ENCODE measurements at places on chromosomes 1 and 21. TPM values are rescaled to one million over a fixed set of nuclear protein-coding genes. Genes with fewer than 3 reads are reported as not detected.

PDC gene
- not detected for total RNA-seq

MAGOH gene
- total RNA-seq, result 76.4 TPM

KTI12 gene
- total RNA-seq, result 26.7 TPM

BEND5 gene
- not detected for total RNA-seq

PUSL1 gene
- 14.9 TPM for total RNA-seq

FMO2 gene
- not detected for total RNA-seq

TMPRSS3 gene
- total RNA-seq, result not detected

FCGR1A gene
- total RNA-seq, result not detected

KDF1 gene
- total RNA-seq, result 0.14 TPM

NLRP3 gene
- not detected for total RNA-seq

HES3 gene
- not detected for total RNA-seq

SSX2IP gene
- total RNA-seq, result 21.4 TPM

DNA sequence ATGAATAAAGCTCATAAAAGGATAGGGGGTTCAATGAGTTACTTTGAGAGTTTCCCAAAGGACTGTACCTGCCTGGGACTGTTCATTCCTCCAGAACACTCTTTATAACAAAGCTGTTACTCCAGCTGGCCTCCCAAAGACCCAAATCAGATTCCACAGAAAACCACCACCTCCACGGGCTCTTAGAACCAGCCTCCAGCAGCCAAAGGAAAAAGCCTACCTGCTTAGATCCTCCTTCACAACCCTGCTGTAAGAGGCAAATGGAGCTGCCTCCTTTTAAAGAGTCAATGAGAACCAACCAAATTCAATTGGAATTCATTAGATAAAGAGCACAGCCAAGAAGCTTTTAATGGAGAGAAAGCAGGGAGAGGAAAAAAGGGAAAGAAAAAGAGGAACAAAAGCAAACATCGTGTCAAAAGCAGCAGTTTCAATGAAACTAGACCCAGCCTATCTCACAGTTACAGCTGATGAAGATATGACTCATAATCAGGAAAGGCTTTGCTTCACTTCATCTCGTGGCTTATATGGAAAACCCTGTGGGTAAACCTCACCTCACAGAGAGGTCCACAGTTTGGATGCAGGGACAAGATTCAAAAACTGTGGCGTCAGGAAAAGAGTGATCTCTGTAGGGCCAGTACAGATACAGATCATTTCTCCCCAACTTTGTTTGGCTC, 27.8 kb upstream of the FMO4 start:
- DNase-seq, result no peak

DNA sequence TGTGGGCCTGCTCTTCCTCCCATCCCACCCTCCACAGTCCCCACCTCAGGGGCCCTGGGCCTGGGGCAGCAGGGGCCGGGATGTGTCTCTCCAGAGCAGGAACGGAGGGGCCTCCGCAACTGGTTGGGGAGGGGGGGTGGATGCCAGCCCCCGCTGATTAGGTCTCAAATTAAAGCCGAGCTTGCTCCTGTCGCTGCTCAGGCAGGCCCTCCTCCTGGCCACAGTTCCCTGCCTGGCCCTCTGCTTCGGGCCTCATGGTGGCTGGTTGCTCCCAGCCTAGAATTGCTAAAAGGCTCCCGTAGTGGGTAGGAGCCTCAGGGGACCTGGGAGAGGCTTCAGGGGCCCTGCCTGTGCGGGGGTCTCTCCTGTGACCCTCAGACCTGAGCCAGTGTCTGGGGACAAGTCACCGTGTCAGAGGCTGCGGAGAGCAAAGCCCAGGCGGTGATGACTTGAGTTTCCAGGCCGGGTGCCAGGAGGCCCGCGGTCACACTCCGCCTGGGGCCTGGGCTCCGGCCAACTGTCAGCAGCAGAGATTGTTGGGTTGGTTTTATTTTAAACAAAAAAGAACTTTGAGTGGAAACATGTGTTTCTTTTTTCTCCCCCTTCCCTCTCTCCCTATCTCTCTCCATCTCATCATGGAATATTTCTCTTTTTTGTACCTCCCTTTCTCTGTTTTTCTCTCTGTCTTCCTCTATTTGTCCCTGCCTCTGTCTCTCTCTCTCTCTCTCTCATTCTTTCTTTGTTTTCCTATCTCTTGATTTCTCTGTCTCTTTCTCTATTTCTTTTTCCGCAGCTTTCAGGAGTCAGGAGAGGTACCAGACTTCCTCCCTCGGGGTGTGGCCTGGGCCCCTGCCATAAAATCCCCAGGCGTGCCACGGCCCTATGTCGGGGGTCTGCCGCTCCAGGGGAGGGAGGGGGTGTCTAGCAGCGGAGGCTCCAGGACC, 20.0 kb upstream of the EPHA2 start:
- no peak for DNase-seq

GRCh38 chr1:112444269-112444668, 48.3 kb downstream of the CTTNBP2NL start:
- no peak for DNase-seq

DNA sequence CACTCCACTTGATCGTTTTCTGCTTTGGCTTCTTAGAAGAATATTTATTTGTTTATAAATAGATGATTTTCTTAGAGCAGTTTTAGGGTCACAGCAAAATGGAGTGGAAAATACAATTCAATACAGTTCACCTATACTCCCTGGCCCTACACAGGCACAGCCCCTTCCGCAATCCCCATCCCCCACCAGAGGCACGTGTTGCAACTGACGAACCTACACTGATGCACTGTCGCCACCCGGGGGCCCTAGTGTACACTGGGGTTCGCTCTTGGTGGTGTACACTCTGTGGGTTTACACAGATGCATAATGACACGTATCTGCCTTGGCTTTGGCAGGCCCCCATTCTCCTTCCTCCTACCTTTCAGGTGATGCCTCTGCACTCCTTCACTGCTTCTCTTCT, 8.0 kb downstream of the ECHDC2 start:
- peak; percentile 73 for DNase-seq

GRCh38 chr1:152165286-152166077, 6.5 kb upstream of the RPTN start:
- DNase-seq, result no peak

GRCh38 chr1:21861602-21862429, 49.8 kb downstream of the LDLRAD2 start:
- no peak for DNase-seq

- no peak for DNase-seq
Measured at GRCh38 chr1:29299446-29299845, 63.1 kb downstream of the PTPRU start.

- peak; percentile 50 for DNase-seq
Measured at GRCh38 chr21:37364722-37365121, 1.9 kb upstream of the DYRK1A start.

- DNase-seq, result no peak
Measured at GRCh38 chr1:212621949-212622305, 13.4 kb downstream of the ATF3 start.

DNA sequence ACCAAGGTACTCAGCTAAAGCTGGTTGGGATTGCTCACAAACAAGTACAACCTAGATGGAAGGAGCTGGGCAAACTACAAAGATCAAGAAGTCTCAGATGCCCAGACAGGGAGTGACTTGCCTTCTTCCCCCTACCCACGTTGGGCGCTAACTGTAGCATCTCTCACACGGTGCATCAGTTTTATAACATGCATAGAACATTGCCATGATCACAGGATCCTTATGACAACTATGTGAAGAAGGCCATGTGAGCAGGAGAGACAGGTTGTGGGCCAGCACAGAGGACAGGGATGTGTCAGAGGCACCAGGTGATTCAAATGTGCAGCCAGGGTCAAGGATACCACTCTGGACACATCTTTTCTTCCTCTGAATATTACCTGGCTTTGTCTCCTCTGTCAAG, 28.3 kb upstream of the CYP4B1 start:
- no peak for DNase-seq

DNA sequence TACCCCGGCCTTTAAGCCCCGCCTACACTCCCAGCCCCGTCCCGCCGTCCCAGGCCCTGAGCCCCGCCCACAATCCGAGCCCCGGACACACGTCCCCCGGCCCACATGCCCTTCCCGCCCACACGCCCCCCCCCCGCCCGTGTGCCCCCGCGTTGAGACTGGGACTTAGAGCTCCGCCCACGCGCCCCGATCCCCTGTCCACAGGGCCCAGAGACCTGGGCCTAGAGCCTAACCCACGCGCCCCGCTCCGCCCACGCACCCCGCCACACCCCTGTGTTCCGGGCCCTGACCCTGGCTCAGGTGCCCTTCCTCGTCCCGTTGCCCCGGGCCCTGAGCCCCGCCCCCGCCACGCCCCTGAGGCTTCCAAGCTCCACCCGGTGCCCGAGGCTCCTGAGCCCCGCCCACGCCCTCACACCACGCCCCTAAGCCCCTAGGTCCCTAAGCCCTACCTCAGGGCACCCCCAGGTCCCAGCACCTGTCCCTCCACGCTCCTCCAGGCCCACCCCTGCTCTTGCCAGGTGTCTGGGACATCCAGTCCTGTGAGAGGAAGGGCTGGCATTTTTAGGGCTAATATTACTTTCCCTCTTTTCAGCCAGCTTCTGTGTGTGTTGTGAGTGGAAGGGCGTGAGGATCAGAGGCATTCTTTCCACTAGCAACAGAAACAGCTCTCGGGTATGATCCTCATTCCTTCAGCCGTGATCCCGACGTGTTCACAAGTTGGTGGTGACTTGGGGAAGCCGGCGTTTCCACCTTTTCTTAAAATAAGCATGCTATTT, 552 bp upstream of the GPR157 start:
- peak; percentile 85 for DNase-seq

GRCh38 chr1:63294803-63295594, 27.4 kb upstream of the FOXD3 start:
- no peak for DNase-seq

DNA sequence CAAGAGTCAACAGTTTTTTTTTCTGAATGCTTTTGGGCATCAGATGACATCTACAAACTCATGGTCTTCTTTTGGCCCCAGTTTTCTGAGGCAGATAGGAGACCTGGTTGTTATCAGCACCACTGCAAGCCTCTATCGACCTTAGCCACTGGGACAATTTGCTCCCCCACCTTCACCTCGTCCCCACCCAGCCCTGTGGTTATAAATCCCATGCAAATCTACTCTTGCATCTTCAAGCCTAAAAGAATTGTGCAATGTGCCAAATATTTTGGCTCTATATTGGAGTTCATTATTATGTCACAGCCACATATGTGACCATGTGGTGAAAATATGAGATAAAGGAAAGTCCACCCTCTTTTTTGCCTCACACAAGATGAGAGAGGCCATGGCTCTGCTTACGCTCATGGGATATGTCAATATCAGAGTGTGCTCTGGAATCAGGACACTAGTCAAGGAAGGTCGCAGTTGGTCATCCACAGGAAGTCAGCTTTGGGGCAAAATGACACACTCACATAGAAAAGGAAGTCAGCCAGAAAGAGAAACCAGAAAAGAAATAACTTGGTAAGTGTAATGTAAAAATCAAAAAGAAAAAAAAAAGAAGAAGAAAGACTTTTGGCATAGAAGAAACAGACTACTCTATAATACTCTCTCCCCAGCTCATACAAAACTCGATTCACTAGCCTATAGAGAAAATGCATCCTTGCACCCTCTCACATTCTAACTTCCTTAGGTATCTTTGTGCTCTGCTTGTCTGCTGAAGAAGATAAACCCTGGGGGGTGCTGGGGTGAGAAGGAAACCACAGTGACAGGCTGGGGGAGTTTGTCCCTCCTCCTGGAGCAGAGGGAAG, 21.2 kb downstream of the SLC30A10 start:
- no peak for DNase-seq

DNA sequence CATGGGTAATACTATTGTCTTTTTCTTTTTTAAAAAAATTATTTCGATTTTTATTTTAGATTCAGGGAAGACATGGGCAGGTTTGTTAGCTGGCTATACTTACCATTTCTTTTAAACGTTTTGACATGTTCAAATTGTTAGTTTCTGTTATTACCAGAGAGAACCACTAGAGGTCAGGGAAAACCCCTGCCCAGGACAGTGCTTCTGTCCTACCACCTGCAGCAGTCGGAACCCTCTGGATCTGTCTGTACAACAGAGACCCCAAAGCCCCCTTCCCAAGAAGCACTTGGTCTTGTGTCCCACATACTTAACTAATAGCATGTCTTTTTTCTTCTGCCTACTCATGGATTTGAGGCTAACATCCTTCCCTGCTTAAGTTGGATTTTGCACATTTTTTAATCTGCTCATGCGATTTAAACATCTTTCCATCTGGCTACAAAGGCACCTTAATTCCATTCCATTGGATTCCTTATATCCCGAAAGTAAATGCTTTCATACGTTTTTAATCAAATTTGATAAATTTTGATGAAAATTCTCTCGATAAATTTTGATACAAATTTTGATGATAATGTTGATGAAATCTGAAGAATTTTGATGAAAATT, 10.0 kb upstream of the C1orf115 start:
- peak; percentile 87 for DNase-seq

GRCh38 chr1:26828411-26828991, 2.0 kb downstream of the ZDHHC18 start:
- no peak for DNase-seq

- DNase-seq, result peak; percentile 75
Measured at GRCh38 chr1:91166106-91166712, 144.4 kb upstream of the ZNF644 start.

- no peak for DNase-seq
Measured at GRCh38 chr1:213641312-213641711, 346.5 kb upstream of the PROX1 start.

DNA sequence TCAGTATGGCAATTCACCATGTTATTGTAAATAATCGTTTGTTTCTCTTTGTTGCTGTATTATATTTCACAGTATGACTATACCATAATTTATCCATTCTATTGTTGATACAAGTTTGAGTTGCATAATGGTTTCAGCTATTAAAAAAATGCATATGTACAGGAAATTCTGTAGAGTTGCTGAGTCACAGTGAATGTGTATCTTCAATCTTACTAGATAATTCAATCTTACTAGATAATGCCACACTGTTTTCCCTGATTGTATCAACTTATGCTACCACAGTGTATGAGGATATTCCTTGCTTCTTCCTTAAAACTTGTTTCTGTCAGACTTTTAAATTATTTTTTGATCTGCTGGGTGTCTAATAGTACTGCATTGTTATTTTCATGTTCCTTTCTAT, 3.5 kb upstream of the COA6 start:
- DNase-seq, result no peak

DNA sequence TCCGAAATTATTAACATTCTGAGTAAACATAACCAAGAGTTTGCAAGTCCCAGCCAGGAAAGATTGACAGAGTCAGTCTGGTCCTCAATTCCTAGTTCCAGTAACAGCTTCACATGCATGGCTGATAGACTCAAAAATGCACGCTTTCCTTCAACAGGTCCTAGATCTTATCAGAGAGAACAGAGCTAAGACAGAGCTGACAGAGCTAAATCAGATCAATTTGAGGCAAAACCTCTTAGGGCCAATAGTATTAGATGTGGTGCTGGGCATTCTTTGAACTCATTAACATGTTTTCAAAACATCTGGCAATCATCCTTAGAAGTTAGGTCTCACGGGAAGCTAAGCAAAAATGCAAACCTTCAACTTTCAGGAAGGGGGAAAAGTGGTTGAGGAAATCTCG, 114.0 kb downstream of the GREM2 start:
- DNase-seq, result no peak

DNA sequence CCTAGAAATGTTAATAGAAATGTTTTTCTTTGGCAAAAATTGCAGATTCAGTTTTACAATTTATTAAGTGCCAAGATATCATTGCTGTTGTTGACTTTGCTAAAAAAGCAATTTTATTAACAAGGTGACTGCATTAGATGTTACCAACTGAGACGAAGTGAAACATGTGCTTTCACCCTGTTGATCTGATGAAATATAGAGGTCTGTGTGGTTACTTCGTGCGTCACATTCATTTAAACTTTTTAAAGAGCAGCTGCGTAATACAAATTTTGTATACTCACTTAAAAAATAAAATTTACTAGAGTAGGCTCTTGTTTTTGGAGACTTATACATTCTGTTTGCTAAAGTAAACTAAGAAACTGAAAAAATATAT, 465.7 kb downstream of the USP25 start:
- DNase-seq, result no peak

GRCh38 chr1:23741609-23742008, 1.7 kb upstream of the ELOA start:
- DNase-seq, result no peak
